ENCODE measurements at places on chromosomes 2 and 18. TPM values are rescaled to one million over a fixed set of nuclear protein-coding genes. Genes with fewer than 3 reads are reported as not detected.

DNA sequence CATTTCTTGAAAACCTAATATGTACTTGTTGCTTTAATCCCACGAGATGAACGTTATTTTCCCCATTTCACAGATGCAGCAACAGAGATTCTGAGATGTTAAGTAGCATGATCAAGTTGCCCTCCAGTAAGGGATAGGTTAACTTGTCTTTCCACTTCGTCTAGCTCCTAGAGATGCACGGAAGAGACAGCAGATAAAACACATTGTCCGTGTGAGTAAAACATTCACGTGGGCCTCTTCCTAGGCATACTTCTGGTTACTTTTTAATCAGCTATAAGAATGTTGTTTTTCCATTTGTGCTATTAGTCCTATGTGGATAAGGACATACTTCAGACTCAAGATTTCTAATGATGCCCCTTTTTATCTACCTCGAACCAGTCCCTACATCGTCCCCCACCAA lies 1.2 kb upstream of the ARHGAP28 start:
- H3K4me3 ChIP-seq: no peak overlapping the region
- peaks cover 5% of the 10 kb centered on the region for H3K27me3 ChIP-seq
- DNase-seq: no peak
- no peak overlapping the region for H3K27ac ChIP-seq
- no peaks in the 10 kb centered on the region for H3K4me1 ChIP-seq
- H3K36me3 ChIP-seq: no peaks in the 10 kb centered on the region

DNA sequence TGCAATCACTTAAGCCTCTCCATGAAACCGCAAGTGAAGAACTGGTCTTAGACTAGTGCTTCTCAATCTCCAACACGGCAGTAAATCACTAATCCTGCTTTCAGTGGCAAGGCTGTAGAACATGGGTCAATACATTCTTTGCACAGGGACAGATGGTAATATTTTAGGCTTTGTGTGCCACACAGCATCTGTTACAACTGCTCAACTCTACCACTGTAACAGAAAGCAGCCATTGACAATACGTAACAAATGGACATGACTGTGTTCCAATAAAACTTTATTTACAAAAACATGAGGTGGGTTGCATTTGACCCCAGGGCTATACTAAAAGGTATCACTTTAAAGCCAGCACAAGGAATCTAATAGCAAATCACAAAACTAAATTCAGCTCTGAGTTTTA lies 51.1 kb downstream of the RNF152 start:
- H3K36me3 ChIP-seq: no peaks in the 10 kb centered on the region
- H3K27ac ChIP-seq: no peak overlapping the region
- H3K4me3 ChIP-seq: no peak overlapping the region
- no peak for DNase-seq
- no peaks in the 10 kb centered on the region for H3K27me3 ChIP-seq
- H3K4me1 ChIP-seq: no peaks in the 10 kb centered on the region

DNA sequence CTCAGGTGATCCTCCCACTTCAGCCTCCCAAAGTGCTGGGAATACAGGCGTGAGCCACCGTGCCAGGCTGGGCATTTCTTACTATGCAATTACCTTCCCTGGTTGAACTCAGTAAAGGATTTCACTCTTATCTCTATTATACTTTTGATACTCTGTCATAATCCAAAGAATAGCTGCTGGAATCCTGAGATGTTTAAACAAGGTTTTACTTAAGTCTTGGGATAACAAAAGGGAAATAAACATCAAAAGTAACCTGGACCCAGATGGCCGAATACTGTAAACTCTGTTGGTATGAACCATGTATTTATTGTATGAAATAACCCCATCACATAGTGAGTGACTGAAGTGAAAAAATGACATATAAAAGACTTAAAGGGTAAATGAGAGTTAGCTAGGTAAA lies 11.9 kb upstream of the DLX2 start:
- no peak overlapping the region for H3K27ac ChIP-seq
- H3K4me1 ChIP-seq: no peaks in the 10 kb centered on the region
- DNase-seq: no peak
- H3K27me3 ChIP-seq: no peaks in the 10 kb centered on the region

DNA sequence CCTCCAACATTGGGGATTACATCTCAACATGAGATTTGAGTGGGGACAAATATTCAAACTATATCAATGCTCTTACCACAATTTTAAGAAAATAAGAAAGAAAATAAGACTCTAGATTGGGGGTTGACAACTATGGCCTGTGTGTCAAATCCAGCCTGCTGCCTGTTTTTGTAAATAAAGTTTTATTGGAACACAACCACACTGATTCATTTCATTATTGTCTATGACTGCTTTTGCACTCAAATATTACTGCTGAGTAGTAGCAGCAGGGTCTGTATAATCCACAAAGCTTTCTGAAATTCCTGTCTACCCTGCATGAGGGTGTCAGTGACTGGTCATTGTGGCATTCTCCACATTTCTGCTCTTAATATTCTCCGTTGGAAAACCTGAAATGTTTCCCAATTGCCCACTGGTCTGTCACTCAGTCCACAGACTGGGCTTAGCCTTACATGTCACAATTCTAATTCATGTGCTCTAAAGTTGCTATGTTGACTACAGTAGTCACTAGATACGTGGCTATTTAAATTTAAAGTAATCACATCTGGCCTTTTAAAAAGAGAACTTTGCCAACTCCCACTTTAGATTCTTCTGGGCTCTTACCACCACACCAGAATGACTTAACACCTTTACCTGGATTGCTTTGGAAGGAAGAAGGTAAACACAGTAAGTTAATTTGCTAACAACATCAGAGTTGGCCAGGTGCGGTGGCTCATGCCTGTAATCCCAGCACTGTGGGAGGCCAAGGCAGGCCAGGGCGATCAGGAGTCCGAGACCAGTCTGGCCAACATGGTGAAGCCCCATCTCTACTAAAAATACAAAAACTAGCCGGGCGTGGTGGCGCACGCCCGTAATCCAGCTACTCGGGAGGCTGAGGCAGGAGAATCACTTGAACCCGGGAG lies 86.9 kb downstream of the CLHC1 start:
- no peak for DNase-seq
- H3K4me1 ChIP-seq: no peaks in the 10 kb centered on the region
- no peak overlapping the region for H3K4me3 ChIP-seq
- no peaks in the 10 kb centered on the region for H3K36me3 ChIP-seq
- H3K27ac ChIP-seq: no peak overlapping the region

DNA sequence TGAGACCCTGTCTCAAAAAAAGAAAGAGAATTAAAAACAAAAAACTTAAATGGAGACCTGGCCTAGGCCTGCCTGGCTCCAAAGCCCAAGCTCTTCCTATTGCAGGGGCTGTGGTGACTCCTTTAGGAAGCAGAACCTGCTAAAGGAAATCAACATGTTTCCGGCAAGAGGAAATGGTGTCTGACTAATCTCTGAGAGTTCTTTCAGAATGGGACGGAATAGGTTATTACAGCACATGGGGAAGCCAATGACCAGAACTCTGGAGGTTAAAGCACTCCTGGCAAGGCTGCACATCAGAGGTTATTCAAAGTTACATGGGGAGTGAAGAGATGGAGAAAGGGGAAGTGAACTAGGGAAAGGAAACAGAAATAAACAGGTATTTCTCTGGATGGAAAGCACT lies 21.4 kb downstream of the KIF3C start:
- H3K4me3 ChIP-seq: no peak overlapping the region
- peaks cover 7% of the 10 kb centered on the region for H3K4me1 ChIP-seq
- H3K27me3 ChIP-seq: no peaks in the 10 kb centered on the region

DNA sequence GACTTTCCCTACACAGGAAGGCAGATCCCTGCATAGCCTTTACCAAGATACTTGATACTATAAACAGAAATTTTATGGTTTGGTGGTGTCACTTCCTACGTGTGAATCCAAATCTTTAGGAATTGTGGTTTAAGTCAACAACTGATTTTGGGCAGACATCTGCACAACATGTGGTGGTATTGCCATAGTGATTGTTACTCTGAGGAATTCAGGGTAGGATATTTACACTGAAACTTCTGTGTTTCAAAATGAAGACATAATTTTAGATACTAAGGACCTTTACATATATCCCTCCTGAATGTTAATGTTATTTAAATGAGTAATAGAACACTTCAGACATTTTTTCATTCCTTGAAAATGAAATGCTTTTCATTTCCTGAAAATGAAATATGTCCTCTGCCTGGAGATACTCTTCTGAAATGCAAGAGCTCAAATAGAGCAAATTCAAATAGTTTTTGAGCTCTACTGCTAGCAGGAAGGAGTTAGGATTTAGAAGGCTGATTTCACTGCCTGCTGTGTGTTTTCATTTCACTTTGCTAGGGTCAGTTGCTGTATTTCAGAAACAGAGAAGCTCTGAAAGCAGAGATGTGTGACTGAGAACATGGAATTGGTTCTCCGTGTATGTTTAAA lies 77.2 kb downstream of the MDH1 start:
- no peaks in the 10 kb centered on the region for H3K4me1 ChIP-seq
- H3K4me3 ChIP-seq: no peak overlapping the region
- H3K27ac ChIP-seq: no peak overlapping the region
- no peak for DNase-seq

GRCh38 chr2:61254536-61254935 lies 92.5 kb downstream of the C2orf74 start:
- no peak overlapping the region for H3K4me3 ChIP-seq
- no peaks in the 10 kb centered on the region for H3K27me3 ChIP-seq
- no peak overlapping the region for H3K27ac ChIP-seq
- peaks cover 35% of the 10 kb centered on the region for H3K36me3 ChIP-seq
- H3K4me1 ChIP-seq: no peaks in the 10 kb centered on the region

Gene STAM2
- 29.1 TPM for total RNA-seq

Gene LIMS3
- 2.6 TPM for total RNA-seq

Gene PAX3
- total RNA-seq: not detected

Gene FLACC1
- total RNA-seq: 0.39 TPM

Gene FAM228A
- total RNA-seq: not detected

Gene CRYGC
- total RNA-seq: not detected

Measured in Panc1 (cell line).